ENCODE measurements at places on chromosomes 16 and 17.

- no peak for DNase-seq
Measured at GRCh38 chr17:42618442-42619150, 9.1 kb downstream of the TUBG1 start.

DNA sequence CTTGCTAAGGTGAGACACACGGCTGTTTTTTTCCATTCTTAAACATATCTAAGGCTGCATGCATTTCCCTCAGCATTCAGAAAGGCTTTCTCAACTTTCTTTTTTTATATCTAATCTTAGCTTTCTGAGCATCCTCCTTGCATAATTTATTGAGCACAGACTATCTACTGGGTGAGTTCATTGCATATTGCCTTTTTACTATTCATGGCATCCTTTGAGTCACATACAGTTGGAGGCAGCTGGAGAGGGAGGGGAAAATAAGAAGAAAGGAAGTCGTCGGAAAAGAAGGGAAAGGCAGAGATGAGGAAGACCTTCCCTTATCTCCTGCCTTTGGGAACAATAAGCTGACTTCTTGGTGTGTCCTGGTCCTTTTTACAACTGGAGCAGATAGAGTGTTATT is 468.3 kb downstream of the SLC39A11 start:
- DNase-seq, result no peak

DNA sequence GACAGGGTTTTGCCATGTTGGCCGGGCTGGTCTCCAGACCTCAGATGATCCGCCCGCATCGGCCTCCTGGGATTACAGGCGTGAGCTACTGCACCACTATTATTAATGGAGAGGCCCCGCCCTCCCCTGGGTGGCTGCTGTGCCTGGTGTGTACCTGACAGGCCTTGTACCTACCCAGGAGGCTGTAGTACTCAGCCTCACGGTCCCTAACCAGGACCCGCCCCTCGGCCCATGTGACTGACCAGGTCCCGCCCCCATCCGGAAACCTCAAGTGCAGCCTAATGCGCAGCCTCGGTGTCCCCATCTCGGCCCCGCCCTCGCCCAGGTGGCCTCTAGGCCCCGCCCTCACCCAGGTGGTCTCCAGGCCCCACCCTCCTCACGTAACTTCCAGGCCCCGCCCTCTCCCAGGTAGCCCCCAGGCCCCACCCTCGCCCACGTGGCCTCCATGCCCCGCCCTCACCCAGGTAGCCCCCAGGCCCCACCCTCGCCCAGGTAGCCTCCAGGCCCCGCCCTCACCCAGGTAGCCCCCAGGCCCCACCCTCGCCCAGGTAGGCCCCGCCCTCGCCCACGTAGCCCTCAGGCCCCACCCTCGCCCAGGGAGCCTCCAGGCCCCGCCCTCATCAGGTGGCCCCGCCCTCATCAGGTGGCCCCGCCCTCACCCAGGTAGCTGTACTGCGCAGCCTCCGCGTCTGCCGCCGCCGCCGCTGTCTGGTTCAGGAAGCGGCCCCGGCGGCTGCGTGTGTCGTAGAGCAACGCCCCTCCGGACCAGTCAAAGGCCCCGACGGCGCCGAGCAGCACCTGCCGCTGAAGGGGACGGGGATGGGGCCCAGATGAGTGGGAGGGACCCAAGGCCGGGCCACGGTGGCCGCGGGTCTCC is 31.0 kb downstream of the HASPIN start:
- peak; percentile 90 for DNase-seq

GRCh38 chr17:42832213-42832933 is 824 bp upstream of the PSME3 start:
- no peak for DNase-seq

Data from type B pancreatic cell (in vitro differentiated cells).